NCI-H2081 (cell line): ENCODE measurements at places on chromosomes 16 and 17.

GRCh38 chr16:5502467-5502869 lies 404.9 kb upstream of the EEF2KMT start:
- no peak for DNase-seq

- no peak for DNase-seq
Measured at GRCh38 chr16:2473999-2474876, 689 bp upstream of the TBC1D24 start.

GRCh38 chr17:77036841-77037381 lies 103.9 kb upstream of the SEC14L1 start:
- peak; percentile 84 for DNase-seq

DNA sequence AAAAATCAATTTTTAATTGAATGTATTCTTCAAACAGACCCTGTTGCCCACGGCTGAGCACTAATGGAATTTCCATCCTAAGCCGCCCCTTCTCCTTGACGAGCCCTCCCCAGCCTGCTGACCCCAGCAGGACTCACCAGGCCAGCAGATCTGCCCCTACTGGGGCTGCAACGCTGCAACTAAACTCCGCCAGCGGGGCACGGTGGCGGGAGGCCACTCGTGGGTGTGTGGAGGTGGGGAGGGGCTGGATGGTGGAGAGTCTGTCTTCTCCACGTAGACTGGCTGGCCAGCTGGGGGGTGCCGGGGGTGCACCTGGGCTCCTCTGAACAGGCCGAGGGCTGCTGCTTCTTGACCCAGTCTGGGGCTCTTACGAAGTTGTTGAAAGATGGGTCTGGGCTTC lies 67.8 kb downstream of the ENGASE start:
- DNase-seq: no peak

- DNase-seq: peak; percentile 29
Measured at GRCh38 chr17:29778956-29779811, 150.8 kb downstream of the SSH2 start.

GRCh38 chr16:5034167-5034523 lies 410 bp upstream of the NAGPA start:
- DNase-seq: no peak

DNA sequence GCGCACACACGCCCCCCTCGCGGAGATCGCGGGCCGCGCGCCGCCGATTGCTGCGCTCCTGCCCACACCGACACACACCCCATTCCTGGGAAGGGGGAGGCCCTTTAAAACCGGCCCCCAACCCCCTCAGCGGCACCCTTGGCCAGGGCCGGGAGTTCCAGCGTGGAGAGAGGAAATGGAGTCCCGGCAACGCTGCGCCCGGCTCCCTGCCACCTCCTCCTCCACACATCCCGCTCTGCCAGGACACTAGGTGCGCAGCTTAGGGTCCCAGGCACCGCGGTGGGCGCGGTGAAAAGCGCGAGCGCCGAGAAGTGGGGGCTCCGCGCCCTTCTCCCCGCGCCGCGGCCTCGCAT lies 397 bp downstream of the CDC42EP4 start:
- DNase-seq: peak; percentile 68

DNA sequence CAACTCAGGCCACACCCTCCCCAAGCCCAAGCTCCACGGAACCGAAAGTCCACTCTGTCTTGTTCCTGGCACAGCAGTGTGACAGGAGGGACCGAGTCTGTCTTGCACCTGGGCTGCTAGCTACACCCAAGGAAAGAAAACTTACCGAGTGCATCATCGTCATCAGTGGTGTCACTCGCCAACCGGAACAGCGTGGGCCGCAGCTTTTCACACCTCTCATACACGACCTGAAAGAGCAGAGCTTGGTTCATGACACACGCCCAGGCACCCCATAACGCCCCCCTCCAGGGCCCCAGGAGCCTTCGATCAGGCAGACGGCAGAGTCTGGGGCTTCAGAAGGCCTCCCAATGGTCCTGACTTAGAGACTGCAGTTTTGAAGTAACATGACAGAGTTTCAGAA lies 27.5 kb downstream of the GGA2 start:
- no peak for DNase-seq

DNA sequence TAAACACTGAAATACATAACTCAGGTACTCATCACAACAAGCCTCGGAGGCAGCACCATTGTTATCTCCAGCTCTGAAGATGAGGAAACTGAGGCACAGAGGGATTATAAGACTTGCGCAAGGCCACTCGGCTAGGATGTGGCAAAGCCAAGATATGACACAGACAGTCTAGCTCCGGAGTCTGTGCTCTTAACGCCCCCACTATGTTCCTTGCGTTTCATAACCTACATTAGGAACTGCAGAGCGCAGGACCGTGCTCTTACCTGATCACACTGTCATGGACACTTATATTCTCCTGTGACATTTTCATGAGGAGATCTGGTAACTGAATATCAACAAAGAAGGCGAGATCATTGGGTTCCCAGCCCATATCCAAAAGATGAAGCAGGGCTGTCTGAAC lies 85.1 kb downstream of the ZZEF1 start:
- DNase-seq: no peak

DNA sequence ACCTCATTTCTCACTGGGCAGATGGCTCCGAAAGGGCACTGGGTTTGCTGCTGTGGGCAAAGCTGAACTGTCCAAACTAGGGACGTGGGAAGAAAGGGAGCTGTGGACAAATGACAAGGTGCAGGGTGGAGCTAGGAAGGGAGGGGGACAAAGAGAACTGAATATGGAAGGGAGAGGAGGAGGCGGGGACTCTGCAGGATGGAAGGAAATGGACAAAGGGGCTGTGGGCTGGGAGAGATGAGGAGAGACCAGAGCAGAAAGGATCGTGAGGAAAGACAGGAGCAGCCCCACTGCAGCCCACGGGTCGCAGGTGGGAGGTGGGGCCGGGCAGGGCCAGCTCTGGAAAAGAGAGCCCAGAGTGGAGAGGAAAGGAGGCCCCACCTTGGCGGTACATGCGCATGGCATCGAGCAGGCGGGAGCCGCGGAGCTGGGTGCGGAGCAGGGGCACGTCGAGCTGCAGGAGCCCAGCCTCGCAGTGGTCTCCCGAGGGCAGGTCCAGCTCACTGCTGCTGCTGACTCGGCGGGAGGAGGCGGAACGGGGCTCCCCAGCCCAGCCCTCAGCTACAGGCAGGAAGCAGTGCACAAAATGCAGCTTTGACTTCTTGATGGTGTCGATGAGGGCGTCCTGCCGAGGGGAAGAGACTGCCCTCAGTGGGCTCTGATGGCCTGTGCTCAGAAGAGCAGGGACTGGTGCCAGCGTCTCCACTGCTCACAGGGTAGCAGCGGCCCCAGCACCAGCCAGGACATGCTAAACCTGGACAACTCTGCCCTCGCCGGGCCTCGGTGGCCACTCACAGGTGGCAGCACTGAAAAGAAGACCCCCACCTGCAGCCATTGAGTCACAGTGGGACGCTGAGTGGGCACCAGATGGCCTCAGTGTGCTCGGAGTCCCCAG lies 66.8 kb downstream of the PIPOX start:
- DNase-seq: no peak

DNA sequence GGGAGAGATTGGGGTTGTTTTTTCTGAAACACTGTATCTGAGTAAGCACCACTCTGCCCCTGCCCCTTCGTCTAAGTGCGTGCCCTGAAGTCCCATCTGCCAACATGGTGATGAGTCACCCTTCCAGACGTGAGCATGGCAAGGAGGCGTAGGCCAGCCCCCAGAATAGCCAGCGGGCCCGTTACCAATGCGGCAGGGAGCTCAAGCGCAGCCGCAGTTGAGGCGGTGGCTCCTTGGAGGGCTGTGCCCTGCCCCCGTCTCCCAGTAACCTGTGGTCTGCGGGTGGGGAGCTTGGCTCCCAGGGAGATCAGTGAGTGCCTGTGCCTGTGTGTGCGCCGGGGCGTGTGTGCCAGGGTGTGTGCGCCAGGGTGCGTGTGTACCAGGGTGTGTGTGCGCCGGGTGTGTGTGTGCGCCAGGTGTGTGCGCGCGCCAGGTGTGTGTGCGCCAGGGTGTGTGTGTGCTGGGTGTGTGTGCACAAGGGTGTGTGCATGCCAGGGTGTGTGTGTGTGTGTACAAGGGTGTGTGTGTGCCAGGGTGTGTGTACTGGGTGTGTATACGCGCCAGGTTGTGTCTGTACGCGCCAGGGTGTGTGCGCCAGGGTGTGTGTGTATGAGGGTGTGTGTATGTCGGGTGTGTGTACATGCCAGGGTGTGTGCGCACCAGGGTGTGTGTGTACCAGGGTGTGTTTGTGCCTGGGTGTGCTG lies 98.6 kb upstream of the CHMP6 start:
- DNase-seq: no peak

- no peak for DNase-seq
Measured at GRCh38 chr17:72438783-72439182, 318.0 kb downstream of the SOX9 start.

- peak; percentile 16 for DNase-seq
Measured at GRCh38 chr17:31495022-31495885, 103.8 kb downstream of the RAB11FIP4 start.

DNA sequence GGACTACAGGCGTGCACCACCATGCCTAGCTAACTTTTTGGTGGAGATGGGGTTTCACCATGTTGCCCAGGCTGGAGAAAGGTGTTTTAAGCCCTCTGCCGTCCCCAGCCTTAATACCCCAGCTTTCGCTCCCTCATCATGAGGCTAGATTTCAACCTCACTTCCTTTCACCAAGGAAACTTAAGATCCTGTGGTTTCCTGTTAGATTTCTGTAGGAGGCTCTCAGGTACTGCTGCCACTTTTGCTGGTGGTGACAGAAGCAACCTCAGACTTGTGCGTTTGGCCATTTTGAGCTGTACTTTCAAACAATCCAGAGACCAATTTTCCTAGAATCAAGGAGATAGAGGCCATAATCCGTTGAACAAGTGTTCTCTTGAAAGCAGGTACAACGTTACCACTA lies 36.2 kb downstream of the MPHOSPH6 start:
- no peak for DNase-seq

- DNase-seq: no peak
Measured at GRCh38 chr17:43601280-43602039, 55.3 kb upstream of the ETV4 start.

DNA sequence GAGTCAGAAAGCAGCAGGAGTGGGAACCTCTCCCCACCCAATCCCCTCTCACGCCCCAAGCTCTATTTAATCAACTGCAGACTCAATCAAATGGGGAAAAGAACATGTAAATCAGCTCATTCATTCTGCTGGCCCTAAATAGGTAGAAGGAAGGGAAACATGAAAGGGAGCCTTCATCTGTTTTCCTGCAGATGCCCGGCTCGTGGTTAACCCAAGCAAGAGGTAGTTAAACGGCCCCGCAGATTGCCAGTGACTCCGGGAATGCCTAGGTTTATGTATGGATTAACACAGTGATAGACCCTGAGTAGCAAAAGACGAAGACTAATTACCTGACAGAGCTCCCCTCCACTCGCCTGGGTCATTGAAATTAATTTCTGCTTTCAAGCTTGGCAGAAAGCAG lies 542.0 kb downstream of the WWOX start:
- no peak for DNase-seq

DNA sequence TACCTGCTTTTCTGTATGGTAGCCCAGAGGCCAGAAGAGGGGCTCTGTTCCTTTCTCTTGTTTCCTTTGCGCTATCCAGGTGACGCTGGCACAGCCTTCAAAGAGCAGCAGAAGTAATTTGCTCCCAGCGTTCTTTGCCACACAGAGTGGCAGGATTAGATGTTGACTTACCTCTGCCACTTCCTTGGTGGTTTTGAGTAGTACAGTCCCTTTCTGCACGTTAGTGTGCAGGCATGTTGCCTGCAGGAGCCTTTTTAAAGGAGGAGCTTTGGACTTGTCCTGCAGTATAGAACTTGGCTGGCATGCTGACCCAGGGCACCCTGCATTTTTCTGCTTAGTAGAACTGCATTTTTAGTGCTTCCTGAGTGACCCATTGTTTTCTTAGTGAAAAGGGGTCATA lies at the start of gene ABCC11:
TSS of gene ABCC11 (minus strand) at position 229 of the 400 bp plus-strand sequence. CDS start 15,618 bp downstream, outside the sequence.
- DNase-seq: no peak

- DNase-seq: no peak
Measured at GRCh38 chr17:70067134-70067533, 7.9 kb upstream of the KCNJ16 start.

DNA sequence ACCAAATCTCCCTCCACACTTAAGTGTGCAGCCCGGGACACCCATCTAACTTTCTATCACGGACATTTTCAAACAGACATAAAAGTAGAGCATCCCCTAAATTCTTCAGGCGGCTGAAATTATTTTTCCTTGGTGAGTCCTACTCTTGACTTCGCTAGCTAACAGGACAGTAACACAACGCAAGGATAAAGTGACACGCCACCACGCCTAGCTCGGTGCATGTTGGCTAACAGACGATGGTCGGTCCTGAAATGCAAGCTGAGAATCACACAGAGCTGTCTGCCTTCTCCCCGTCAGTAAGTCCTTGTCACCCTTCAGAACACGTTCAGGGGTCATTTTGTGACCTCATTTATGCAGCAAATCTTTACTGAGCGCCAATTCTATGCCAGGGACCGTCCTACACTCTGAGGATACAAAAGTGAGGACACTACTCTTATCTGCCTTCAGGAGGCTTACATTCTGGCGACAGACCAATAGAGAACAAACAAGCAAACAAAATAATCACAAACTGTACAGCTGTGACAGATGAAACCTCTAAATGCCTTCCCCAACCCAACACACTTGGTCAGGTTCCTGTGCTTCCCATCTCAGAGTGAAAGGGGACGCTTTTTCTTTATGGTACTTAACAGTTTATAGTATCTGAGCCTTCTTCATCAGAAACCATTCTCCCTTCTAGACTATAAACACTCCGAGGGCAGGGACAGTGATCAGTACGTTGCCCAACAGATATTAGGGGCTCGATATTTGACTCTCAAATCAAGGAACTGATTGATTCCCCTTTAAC lies 1.3 kb downstream of the NTAN1 start:
- DNase-seq: no peak

DNA sequence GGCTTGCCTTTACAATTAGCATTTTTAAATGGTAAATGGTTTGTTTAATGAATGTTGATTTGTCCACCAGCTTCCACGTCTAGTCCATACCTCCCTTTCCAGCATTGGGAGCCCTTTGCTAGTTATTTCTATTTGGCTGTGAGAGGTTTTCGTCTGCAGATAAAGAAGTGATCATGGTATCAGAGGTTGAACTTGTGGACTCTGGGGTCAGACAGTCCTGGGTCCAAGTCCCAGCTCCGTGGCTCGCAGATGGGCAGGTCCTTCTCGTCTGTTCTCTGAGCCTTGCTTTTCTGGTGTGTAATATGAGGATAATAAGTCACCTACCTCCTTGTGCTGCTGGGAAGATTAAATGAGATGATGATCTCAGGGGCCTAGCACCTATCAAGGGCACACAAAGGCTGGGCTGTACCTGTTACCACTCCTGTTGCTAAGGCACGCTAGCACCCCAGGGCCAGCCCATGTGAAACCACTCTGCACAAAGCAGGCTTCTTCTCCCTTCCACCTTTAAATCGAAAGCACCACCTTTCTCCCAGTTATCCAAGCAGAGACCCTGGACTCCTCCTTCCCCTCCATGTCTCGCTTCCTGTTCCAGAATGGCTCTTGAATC lies 103.9 kb downstream of the GNAO1 start:
- no peak for DNase-seq
